ENCODE measurements at places on chromosomes 6 and 20.

GRCh38 chr20:50450881-50451752, 59.1 kb upstream of the PTPN1 start:
- no peak for DNase-seq

DNA sequence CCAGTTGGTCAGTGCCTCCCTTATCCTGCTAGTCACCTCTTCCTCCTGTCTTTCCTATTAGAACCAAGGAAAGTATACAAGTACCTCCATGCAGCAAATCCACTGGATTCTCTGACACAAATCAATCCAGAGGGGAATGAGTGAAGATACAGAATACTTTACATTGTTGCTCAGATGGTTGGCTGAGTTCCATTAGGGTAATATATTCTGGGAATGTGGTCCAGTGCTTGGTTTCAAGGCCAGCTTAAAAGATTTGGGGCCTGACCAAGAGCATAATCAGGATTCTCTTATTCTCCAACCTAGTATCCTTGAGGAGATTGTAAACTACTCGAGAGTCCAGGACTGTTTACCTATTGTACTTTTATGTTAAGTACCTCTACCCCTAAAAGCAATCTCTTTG, 23.0 kb downstream of the CARMIL1 start:
- no peak for DNase-seq

DNA sequence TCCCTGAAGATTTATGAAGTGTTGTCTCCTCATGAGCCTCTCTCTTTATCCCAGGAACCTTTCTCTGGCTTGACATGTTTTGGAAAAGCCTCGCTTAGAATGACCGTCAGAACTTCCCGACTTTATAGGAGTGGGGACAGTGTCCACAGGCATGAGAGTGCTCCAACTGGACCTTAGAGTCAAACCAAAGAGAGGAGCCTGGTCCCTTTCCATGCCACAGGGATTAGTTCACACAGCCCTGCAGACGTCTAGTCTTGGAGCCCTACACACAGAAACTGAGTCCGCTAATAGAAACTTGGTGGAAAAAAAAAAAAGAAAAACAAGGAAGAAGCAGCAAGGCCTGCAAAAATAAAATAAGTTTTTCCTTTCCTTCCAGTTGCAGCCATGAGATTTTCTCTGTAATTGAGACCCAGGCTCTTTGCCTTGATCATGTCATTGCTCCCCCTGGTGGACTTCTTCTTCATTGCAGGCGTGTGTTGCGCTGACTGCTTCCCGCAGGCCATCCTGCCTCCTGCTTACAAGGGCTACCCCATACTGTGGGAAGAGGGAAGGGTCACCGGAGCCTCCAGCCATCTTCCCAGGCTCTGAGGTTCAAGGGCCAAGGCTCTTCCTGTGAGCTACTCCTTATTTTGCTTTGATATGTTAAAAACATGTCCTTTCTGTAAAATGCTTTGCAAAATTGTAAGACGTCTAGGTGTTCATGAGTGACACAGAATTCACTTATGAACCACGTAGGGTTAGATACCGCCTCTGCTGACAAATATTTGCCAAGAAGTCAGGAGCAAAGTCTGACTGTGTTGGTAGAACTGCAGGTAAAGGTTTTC, 201.0 kb downstream of the UST start:
- peak; percentile 81 for DNase-seq

GRCh38 chr6:33273129-33273923, 1.5 kb downstream of the RPS18 start:
- no peak for DNase-seq

DNA sequence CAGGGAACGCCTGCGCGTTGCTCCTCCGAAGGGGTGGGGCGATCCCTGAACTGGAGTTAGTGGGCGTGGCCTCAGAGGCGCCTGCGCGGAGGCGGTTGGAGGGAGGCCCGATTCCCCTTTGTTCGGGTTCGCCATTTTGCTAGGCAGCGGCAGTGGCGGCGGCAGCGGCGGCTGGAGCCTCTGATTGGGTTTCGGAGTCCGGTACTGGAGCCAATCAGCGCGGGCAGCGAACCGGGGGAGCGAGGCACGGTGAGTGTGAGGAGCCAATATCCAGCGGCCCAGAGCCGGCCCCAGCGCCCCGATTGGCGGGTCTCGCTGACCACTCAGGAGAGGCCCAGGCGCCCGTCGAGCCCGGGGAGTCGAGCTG, at the start of gene NFYA:
NFYA (plus strand) TSS at position 139 of the 367 bp plus-strand sequence. CDS start 6,116 bp downstream, outside the sequence.
- DNase-seq = no peak

GRCh38 chr6:11242711-11243110, 10.2 kb upstream of the NEDD9 start:
- DNase-seq = no peak

GRCh38 chr6:96834070-96834469, 3.2 kb downstream of the GPR63 start:
- no peak for DNase-seq

GRCh38 chr6:17460862-17461261, 67.5 kb downstream of the CAP2 start:
- no peak for DNase-seq

DNA sequence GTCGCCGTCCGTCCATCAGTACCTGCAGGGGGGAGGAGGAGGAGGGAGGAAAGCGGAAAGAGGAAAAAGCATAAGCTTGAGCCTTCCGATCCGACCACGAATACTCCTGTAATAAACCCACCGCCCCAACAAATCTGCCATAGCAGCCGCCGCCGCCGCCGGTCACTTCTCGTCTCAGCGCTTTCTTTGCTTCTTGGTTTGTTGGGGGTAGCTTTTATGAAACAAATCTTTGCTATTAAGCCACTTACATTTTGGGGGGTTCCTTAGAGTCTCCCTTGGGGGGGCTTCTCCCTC, 277 bp downstream of the ADGRB3 start:
- no peak for DNase-seq

GRCh38 chr6:155259897-155260296, 3.9 kb upstream of the CLDN20 start:
- DNase-seq = no peak

- no peak for DNase-seq
Observed at GRCh38 chr6:119181046-119181445, 102.6 kb upstream of the FAM184A start.

GRCh38 chr6:3910106-3910663, 61.0 kb downstream of the FAM50B start:
- DNase-seq = no peak

- no peak for DNase-seq
Observed at GRCh38 chr20:41278936-41279335, 38.6 kb downstream of the ZHX3 start.

- no peak for DNase-seq
Observed at GRCh38 chr6:148572676-148573335, 174.0 kb upstream of the UST start.

DNA sequence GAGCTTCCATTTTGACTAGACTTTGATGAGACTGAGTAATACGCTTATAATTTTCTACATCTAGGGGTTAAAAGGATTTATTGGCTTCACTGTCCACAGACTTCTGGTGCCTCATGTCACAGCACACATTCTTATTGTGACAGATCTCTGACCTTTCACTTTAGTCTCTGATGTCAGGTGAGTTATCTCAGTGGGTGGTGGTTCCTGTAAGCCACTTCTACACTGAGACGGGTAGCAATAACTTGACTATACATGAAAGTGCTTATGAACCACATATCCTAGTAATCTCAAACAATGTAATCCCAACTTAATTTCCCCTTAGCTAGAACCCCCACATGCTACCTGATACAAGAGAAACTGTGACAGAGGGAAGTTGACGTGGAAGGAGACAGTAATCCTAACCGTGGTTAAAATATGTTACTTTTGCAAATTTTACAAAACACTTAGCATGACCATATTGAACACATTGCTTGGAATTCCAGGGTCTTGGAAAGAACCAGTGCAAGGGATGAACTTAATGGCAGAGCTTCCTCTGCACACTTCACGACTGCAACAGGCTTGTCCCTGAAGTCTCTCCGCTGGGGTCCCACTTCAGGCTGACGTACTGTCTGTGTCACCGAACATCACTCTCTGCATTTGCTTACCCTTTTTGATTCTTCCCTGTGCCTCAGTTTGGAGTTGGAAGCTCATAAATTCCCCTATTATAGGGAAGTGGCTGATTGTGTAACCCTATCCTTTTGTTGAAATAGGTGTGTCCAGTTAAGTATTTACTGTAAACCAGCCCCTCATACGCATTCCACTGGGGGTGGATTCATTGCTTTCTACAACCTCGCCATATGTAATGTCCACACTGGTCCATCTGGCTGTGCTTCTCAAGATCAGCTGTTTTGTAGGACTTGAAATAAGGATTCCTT, 6.4 kb upstream of the TRIM40 start:
- DNase-seq = no peak

DNA sequence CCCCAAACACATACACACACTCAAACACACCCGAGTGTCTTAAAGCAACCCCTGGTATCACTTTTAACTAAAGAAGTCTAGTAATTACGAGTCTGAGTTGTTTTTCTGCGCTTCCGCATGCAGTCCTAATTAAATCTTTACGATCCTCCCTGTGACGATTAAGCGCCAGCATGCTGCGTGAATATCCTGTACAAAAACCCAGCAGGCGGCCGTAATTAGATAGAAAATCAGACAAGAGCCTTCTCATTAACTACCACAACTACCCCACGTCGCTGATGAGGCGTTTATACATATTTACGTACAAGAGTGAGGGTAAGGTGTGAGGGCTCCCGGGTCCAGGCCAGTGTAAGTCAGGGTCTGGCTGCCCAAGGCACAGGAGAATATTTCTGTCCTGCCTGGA, 8.1 kb downstream of the TFAP2B start:
- no peak for DNase-seq

- DNase-seq = no peak
Observed at GRCh38 chr6:131225127-131225526, 89.9 kb downstream of the AKAP7 start.

DNA sequence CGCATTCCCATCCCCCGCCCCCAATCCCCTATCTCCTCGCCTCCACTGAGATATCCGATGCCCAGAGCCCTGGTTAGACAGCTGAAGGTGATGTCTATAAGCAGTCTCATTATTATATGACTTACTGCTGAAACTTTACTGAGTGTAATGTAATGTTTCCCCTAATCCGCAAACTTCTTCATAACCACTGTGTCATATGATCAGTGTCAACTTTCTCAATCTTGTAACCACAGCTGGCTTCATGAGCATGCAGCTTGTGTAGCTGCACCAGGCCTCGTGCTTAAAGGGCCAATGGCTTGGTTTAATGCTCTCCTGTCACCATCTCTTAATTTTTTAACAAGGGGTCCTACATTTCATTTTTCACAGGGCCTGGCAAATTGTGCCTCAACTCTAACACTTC, 8.1 kb downstream of the ASIP start:
- DNase-seq = no peak

- DNase-seq = no peak
Observed at GRCh38 chr6:82484737-82485626, 121.4 kb downstream of the TPBG start.
